ENCODE measurements at places on chromosomes 16 and 17. TPM values are rescaled to one million over a fixed set of nuclear protein-coding genes. Genes with fewer than 3 reads are reported as not detected.

DNA sequence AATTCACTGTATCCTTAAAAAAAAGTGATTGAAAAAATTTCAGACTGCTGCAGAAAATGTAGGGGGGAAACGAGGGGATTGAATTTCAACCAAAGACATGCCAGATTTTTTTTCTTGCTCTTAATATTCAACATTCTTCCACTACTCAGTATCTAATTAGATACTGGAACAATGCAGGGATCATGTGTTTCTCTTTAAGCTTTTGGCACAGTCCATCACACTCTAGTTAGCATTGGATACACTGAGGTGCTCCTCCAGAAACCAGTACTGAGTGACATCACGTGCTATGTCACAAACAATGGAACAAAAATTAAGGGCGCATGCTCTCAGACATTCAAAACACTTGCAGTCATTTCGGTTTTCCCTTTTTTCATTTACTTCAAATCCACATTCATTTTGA, 298.6 kb upstream of the PSMD7 start:
- no peak overlapping the region for H3K27ac ChIP-seq
- H3K36me3 ChIP-seq: no peaks in the 10 kb centered on the region
- H3K4me1 ChIP-seq: no peaks in the 10 kb centered on the region

DNA sequence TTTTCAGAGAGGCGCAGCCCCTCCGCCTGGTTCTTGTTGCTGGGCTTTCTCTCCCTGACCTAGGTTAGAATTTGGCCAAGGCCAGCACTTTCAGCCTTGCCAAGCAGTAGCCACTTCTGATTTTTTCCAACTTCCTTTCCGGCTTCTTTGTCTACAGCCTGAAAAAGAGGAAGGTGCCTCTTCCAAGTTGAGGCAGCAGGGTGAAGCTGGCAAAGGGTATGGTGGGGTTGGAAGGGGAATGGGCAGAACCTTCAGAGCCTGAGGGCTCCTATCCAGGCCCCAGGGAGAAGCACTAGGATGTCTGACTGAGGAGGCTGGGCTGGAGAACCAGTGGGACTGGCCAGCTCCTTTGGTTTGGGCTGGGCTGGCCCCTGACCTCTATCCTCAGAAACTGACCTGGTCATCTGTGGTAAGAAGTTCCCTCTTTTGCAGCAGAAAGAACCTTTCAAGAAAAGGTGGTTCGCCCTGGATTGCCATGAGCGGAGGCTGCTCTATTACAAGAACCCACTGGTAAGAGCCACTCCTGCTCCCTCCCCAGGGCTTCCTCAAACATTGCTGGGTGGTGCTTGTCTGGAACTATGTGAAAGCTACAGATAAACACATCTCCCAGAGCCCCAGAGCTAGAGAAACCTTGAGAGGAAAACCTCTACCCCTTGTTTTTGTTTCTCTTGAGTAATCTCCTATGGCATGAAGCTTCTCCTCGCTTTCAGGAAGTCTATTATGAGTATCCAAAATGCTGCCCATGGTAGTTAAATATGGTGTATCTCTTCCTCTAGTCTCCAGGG, 16.6 kb upstream of the RNF135 start:
- no peaks in the 10 kb centered on the region for H3K27me3 ChIP-seq
- H3K27ac ChIP-seq: peak overlapping the region; percentile 49
- H3K4me1 ChIP-seq: peaks cover 7% of the 10 kb centered on the region
- no peaks in the 10 kb centered on the region for H3K36me3 ChIP-seq

GRCh38 chr16:68460067-68460466, 11.8 kb upstream of the SMPD3 start:
- no peaks in the 10 kb centered on the region for H3K4me1 ChIP-seq
- H3K27me3 ChIP-seq: no peaks in the 10 kb centered on the region
- H3K4me3 ChIP-seq: no peak overlapping the region
- no peaks in the 10 kb centered on the region for H3K36me3 ChIP-seq
- H3K27ac ChIP-seq: no peak overlapping the region

CD300E gene
- 0.44 TPM for total RNA-seq

- no peak for DNase-seq
- H3K4me3 ChIP-seq: no peak overlapping the region
- H3K4me1 ChIP-seq: no peaks in the 10 kb centered on the region
- no peaks in the 10 kb centered on the region for H3K36me3 ChIP-seq
Measured at GRCh38 chr16:87250431-87250960, 66.7 kb downstream of the C16orf95 start.

TUBB3 gene
- 0.59 TPM for total RNA-seq

DNA sequence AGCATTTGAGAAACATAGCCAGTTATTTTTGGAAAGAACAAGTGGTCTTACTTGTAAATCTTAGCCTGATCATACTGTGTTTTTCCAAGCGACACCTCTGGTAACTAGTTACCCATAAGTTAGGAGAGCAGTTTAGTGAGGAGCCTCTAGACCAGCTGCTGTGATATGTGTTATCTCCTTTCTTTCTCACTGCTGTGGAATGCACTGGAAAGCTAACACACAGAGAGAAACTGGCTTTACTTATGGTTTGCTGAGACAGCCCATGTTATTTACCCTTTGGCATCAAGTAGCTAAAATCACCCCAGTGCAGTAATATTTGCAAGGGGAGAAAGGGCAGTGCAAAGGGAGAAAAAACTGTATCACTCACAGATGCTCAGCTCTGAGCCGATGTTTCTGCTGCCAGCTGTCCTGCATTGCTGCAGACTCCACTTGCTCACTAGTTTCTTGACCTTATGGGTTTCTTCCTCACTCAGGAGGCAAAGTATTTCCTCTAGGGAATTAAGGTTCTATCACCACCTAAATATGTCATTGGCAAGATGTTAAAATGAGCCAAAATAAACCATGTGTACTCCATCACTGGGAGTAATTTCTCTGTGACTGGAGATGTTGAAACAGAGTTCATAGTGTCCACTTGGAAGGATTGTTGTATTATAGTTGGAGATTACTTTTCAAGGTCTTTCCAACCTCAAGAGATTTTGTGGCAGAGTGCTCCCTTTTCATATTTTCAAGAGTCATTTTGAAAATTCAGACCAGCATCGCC, 2.3 kb downstream of the RBFOX1 start:
- no peak overlapping the region for H3K27ac ChIP-seq
- H3K36me3 ChIP-seq: no peaks in the 10 kb centered on the region
- H3K27me3 ChIP-seq: no peaks in the 10 kb centered on the region
- no peak for DNase-seq
- H3K4me3 ChIP-seq: no peak overlapping the region

QPRT gene
- 50.4 TPM for total RNA-seq

Measured in tibial nerve (tissue), 4 donors.